Esophagus muscularis mucosa (tissue), 4 donors: ENCODE measurements at places on chromosomes 3 and 15. TPM values are rescaled to one million over a fixed set of nuclear protein-coding genes. Genes with fewer than 3 reads are reported as not detected.

DNA sequence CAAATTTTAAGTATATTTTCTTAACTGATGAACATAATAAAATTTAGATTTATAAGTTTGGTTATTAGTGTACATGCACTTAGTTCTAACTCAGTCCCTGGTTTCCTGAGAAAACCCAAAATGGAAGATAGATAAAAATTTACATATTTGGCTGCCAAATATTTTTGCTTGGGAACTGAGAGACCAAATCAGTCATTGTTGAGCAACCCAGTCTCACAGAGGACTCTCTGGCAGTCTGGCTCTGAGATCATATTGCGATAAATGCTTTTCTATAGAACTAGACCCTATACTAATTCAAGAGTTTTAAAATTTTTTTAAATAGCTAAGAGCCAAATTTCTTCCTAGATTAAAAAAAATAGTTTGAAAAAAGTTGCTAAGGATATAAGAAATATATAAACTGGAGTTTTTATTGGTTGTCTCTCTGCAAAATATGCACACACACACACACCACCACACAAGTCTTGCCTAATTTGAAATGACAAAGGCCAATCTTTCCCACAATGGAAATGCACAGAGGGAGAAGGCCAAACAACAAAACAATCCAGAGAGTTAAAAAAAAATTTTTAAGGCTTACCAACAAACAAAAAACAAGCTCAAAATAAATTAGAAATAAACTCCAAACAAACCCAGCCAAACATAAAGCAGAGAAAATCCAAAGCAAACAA lies 259.5 kb downstream of the MECOM start:
- DNase-seq: no peak
- no peaks in the 10 kb centered on the region for H3K27me3 ChIP-seq
- no peaks in the 10 kb centered on the region for H3K36me3 ChIP-seq
- H3K4me1 ChIP-seq: no peaks in the 10 kb centered on the region
- H3K27ac ChIP-seq: no peak overlapping the region

DNA sequence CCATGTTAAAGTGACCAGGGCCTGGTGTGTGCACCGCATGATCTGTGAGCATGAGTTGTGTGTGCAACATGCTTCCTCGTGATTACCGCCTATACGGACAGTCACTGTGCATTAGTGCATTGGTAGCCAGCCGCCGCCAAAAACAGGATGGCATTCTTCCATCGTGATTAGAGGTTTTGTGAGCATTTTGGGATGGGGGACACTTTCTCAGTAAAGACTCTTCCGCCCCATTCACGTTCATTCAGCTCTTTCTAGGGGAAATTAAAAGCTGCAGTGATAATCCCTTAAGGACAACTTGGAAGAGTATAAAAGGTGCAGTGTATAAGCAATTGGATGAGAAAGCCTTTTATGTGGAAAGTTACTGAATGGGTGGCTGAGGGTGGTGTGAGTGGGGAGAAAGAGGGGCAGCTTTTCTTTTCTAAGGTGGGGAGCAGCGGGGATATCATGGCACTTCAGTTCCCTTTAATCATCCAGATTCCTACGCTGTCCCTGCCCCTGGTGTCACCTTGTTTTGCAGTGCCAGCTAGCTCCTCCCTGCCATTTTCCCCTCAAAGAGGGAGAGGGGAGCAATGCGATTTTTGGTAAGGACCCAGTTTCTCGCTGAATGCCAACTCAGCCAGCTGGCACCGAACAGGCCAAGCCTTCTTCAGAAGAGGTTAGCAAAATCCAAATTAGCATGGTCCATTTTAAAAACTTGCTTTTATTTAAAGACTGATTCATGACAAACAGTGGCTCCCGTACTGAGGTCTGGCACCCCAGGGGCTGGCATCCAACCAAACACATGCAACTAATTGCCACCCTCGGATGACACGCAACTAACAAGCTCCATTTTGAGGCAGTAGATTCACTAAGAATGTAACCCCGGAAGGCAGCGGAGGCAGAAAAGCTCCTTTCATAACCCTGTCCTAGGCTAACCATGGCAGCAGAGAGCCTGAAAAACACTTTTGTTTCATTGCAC lies 447.8 kb downstream of the FHIT start:
- H3K4me3 ChIP-seq: no peak overlapping the region
- DNase-seq: no peak
- H3K27ac ChIP-seq: no peak overlapping the region

DNA sequence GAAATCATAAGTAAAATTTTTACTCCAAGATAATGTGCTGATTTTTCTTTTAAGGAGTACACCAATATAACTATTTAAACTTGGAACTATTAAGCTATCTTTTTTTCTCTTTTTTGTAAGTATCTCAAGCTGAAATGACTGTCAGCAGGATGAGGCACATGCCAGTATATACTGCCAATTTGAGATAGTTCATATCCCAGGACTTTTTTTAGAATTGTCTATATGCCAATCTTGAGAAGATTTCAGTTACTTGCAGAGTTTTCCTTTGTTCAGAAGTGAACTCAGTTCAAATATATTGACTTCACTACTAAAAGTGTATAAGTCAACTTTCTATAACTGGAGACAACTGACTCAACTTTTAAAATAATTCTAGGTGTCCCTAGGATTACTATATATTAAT lies 181.7 kb upstream of the ZNF717 start:
- H3K36me3 ChIP-seq: no peaks in the 10 kb centered on the region
- no peak overlapping the region for H3K4me3 ChIP-seq
- no peaks in the 10 kb centered on the region for H3K4me1 ChIP-seq
- DNase-seq: no peak

GRCh38 chr3:66386011-66386924 lies 114.6 kb downstream of the LRIG1 start:
- no peak for DNase-seq
- H3K27ac ChIP-seq: no peak overlapping the region
- peaks cover 13% of the 10 kb centered on the region for H3K4me1 ChIP-seq
- no peak overlapping the region for H3K4me3 ChIP-seq
- no peaks in the 10 kb centered on the region for H3K27me3 ChIP-seq
- peaks cover 72% of the 10 kb centered on the region for H3K36me3 ChIP-seq

DNA sequence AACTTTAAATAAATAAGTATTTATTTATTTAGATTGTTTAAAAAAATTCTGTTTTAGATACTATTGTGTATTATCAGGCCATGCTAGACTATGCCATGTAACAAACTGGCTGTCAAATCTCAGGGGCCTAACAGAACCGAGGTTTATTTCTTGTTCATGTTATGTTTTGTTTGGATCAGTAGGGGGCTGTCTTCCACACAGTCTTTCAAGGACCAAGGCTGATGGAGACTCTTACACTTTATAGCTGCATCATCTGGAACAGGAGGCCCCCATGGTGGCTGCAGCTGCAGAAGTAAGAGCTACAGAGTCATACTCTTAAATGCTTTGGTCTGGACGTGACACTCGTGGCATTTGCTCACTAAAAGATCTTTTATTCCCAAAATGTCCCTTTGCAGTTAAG lies 33.0 kb upstream of the ARL14 start:
- no peak overlapping the region for H3K27ac ChIP-seq
- no peaks in the 10 kb centered on the region for H3K36me3 ChIP-seq
- no peak overlapping the region for H3K4me3 ChIP-seq

GRCh38 chr3:186185194-186185787 lies 76.4 kb upstream of the ETV5 start:
- H3K4me3 ChIP-seq: no peak overlapping the region
- H3K36me3 ChIP-seq: peaks cover 54% of the 10 kb centered on the region
- no peaks in the 10 kb centered on the region for H3K4me1 ChIP-seq
- DNase-seq: no peak
- no peaks in the 10 kb centered on the region for H3K27me3 ChIP-seq
- peak overlapping the region; percentile 31 for H3K27ac ChIP-seq

Gene BOC
- total RNA-seq: 90.7 TPM

Gene CCR8
- total RNA-seq: not detected

GRCh38 chr3:149128821-149129220 lies 617 bp upstream of the HPS3 start:
- H3K27ac ChIP-seq: peak overlapping the region; percentile 85
- peak overlapping the region; percentile 78 for H3K4me3 ChIP-seq
- DNase-seq: no peak
- peaks cover 37% of the 10 kb centered on the region for H3K4me1 ChIP-seq

DNA sequence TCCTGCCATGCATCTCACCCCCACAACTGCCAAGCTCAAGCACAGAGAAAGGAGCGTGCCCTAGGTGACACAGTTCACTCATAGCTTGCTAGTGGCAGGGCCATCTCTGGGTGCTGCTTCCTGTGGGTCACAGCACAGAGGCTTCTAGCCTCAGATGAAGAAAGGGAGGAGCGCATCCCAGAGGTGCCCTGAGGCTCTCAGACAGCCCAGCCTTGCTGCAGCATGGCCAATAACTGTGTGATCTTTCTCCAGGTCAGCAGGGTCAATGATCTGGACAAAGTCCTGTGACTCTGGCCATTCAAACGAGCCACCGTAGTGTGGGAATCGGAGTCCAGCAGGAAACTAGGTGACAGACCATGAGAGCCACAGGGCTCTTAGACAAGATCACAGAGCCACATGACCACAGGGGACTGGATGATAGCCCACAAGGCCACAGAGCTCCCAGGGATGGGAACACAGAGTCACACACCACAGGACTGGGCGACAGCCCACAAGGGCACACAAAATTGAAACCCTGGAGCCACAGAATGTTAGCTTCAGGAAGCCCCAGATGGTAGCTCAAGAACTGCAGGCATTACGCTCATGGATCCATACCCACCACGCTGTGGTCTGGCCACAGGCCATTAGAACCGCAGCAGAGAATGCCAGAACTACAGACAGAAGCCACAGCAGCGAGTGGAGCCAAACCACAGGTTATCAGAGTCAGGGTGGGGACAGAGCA lies 25.9 kb upstream of the GRIP2 start:
- no peaks in the 10 kb centered on the region for H3K4me1 ChIP-seq
- no peak overlapping the region for H3K27ac ChIP-seq
- no peaks in the 10 kb centered on the region for H3K27me3 ChIP-seq
- no peaks in the 10 kb centered on the region for H3K36me3 ChIP-seq
- no peak overlapping the region for H3K4me3 ChIP-seq

- H3K27ac ChIP-seq: no peak overlapping the region
- DNase-seq: no peak
- no peak overlapping the region for H3K4me3 ChIP-seq
- H3K4me1 ChIP-seq: peaks cover 28% of the 10 kb centered on the region
- no peaks in the 10 kb centered on the region for H3K27me3 ChIP-seq
Measured at GRCh38 chr15:71611553-71612396, 198.6 kb upstream of the NR2E3 start.

DNA sequence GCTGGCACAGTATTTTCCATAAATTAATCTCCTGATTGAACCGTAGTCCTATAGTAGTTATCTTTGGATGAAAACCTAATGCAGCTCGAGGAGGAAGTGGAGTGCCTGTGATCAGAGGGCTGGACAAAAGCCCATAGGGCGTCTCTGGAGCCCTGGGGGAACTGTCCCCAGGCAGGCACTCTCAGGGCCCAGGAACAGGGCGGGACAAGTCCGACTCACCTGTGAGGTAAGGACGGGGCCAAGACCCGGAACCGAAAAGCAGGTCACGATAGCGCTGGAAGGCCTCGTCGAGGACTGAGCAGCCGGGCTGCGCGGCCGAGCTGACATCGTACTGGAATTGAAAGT lies 341 bp downstream of the HEXA start:
- H3K4me3 ChIP-seq: peak overlapping the region; percentile 83
- no peak for DNase-seq
- H3K4me1 ChIP-seq: peaks cover 47% of the 10 kb centered on the region
- peak overlapping the region; percentile 88 for H3K27ac ChIP-seq

Gene NANOGP8
- total RNA-seq: not detected
